ENCODE measurements at places on chromosomes 7 and 10. TPM values are rescaled to one million over a fixed set of nuclear protein-coding genes. Genes with fewer than 3 reads are reported as not detected.
A peak's percentile ranks its signal among the peaks of the same experiment; 100 is the strongest.

DNA sequence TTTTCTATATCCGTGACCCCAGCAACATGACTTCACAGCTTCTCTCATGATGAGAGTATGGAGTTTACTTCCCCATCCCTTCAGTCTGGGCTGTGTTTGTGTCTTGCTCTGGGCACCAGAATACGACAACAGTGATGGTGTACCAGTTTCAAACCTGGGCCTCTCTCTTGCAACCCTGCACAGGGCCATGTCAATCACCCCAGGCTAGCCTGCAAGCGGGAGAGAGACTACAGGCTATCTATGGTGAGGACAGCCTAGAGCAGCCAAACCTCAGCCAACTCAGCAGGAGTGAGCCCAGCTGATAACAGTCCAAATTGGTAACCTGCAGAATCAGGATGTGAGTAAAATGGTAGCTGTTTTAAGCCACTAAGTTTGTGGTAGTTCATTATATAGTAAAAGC, 235.8 kb downstream of the CHCHD3 start:
- no peak for DNase-seq

GRCh38 chr10:63549810-63550209, 28.6 kb downstream of the REEP3 start:
- DNase-seq: no peak

DNA sequence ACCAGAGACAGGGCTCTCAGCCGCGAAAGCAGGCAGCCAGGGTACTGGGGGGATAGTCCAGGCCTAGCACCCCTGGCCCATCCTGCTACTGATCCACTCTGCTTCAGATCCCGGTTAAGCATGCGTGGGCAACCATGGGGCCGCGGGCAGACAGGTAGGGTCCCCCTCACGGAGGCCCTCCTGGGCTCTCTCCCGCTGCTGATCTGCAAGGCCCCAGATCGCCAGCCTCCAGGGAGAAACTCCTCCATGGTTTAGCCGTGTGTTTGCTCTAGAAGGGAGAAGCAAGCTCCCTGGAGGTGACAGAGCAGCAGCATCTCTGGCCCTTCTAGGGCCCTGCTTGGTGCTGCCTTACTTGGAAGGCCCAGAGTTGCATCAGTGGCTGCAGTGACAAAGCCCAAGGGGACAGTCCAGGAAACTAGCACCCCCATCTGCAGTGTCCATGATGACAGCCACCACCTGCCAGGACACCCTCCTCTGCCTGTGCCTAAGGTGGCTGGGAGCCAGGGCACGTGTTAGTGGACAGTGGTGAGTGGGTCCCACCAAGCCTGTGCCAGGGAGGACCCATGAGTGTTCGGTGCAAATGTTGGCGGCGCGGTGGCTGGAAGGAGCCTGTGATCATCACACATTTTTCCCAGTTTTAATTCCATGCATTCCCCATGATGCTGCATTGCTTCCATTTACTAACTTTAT, 29.2 kb downstream of the CALML5 start:
- DNase-seq: peak; percentile 16

DNA sequence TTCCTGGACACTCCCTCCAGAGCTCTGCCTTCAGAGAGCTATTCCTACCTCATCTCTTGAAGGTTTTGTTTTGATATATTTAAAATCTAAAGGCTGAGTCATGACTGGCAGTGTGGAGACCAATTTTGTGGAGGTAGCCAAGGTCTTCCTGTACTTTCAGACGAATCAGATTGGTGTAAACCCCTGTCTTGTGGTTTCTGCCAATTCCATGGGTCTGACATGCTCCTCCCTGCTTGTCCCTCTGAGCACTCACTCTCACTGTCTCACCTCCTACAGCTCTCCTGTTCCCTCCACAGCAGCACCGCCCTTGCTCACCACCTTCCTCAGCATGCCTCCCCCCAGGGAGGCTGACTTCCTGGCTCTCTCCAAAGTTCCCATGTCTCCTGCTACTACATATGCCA, 179.8 kb downstream of the NPSR1 start:
- no peak for DNase-seq

GRCh38 chr7:146176860-146177259, 60.3 kb downstream of the CNTNAP2 start:
- DNase-seq: no peak

GRCh38 chr10:3401491-3401938, 228.9 kb upstream of the PITRM1 start:
- DNase-seq: no peak

DNA sequence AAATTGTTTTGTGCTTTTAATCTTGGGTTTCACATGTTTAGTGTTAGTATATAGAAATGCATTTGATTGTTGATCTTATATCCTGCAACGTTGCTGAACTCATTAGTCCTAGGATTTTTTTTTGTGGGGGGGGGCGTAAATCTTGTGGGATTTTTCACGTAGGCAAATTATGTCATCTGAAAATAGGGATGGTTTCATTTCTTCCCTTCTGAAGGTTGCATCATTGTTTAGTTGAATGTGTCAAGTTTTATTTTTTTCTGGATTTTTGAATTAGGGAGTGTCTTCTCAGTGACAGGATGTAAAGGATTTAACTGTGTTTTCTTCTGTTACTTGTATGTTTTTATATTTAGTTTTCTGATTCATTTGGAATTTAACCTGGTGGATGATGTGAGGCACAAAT, 26.7 kb downstream of the MKLN1 start:
- no peak for DNase-seq

GRCh38 chr10:97737770-97738265, 890 bp downstream of the ZFYVE27 start:
- DNase-seq: no peak

DNA sequence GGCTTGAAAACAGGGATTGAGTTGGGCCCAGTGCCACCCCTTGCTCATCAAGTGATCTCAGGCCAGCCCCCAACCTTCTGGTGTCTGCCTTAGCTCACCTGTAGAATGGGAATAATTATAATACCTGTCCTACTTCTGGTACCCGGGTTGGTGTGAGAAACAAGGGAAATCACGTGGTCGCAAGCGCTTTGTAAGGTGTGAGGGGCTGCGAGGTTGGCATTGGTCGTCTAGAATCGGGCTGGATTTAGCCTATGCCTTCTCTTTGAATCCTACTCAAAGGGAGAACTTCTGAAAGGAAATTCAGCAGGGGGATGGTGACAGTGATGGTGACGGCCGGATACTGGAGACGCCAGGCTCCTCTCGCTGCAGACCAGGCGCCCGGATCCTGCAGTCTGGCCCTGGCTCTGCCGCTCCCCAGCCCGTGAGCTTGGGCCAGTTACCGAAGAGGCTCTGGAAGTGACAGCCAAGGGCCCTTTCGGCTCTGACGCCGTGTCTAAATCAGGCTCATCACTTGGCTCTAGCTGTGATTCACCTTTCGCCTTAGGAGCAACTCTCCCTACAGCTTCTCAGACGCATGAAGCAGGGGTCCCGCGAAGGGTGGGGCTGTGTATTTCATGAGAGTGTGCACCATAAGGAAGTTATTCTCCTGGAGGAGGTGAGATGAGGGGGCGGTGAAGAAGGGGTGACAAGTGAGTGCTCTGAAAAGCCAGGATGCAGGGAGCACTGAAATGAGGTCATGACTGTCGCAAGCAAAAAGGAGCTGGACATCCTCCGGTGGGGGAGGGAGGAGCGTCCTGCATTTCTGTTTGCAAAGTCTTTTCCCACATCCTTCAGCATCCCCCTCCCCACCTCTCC, 4.0 kb upstream of the CREB5 start:
- no peak for DNase-seq

DNA sequence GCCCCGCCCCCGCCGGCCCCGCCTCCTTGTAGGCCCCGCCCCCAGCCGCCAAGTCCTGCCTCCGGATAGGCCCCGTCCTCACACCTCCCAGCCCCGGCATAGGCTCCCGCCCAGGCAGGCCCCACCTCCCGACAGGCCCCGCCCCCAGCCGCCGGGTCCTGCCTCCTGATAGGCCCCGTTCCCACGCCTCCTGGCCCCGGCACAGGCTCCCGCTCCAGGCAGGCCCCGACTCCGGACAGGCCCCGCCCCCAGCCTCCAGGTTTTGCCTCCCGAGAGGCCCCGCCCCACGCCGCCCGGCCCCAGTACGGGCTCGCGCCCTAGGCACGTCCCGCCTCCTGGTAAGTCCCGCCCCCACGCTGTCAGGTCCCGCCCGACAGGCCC, 232 bp upstream of the MICALL2 start:
- peak; percentile 100 for DNase-seq

- no peak for DNase-seq
These were observed 3.3 kb downstream of the GRB10 start for GRCh38 chr7:50779427-50779826.

- no peak for DNase-seq
These were observed 118.7 kb upstream of the GDF10 start for GRCh38 chr10:47181052-47181849.

DNA sequence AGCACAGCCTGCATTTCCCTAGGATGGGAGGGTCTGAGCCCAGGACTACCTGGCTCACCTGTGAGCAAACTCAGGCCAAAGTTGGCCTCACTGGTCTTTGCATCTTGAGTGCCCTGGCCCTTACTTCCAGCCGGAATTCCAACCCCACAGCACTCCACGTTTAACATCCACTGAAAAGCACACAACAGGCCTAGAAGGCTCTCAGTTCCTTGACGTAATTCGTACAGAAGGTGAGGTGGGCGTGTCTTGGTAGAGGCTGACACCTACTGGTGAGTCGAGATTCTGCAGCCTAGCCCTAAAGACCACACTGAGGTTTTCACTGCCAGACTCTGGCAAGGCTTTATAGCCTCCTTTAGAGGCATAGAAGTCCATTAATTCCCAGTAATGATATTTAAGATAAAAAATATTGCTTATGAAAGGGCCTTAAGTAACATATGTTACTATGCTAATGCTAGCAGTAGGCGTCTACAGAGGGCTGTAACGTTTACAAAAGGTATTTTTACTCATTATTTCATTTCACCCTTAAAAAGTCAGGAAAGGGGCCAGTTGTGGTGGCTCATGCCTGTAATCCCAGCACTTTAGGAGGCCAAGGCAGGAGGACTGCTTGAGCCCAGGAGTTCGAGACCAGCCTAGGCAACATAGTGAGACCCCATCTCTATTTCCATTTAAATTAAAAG, 95.8 kb downstream of the HIP1 start:
- peak; percentile 55 for DNase-seq

- DNase-seq: no peak
These were observed 31.0 kb downstream of the BET1 start for GRCh38 chr7:93973134-93973533.

DNA sequence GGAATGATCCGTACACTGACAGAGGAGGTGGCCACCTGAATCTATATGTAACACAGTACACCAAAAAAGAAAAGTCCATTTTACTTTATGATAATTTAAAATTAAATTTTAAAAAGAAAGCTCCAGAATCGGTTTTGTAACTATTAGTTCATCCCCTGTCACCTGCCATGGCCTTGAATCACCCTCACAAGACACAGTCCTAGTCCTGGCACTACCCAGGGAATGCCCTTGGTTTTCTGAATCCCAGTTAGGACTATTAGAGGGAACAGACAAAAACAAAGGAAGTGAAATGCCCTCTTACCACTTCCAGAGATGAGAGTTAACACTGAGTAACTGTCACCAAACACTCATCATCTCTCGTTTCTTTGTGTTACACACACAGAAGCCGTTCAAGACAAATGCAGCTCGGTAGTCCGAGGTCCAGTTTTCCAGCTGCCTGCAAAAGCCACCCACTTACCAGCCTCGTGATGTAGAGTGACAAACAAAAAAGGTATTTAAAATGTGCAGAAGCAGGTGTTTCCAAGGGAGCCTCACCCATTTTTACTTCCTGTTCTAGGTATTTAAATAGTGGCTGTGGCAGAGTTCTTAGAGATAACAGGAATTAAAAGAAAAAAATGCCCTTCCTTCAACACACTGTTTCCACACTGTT, 6.1 kb downstream of the PTPRN2 start:
- DNase-seq: peak; percentile 70

Gene PON1
- not detected for total RNA-seq

Gene CNPY1
- not detected for total RNA-seq

Gene UCN3
- 4.0 TPM for total RNA-seq
